ENCODE measurements at places on chromosomes 5 and 9. TPM values are rescaled to one million over a fixed set of nuclear protein-coding genes. Genes with fewer than 3 reads are reported as not detected.

The FXN gene
- polyA plus RNA-seq = 30.5 TPM

The MARVELD2 gene
- polyA plus RNA-seq = 11.5 TPM

The GRM6 gene
- polyA plus RNA-seq = not detected

The ARHGEF39 gene
- 0.74 TPM for polyA plus RNA-seq

The OSMR gene
- polyA plus RNA-seq = 6.6 TPM

The DAB2 gene
- 13.8 TPM for polyA plus RNA-seq
